Stimulated activated CD4-positive, alpha-beta T cell treated with anti-CD3 and anti-CD28 coated beads, Interleukin-1b, Interleukin-23, amount 100 ng/mL, for 48 hours (primary cell): ENCODE measurements at places on chromosomes 4 and X.

DNA sequence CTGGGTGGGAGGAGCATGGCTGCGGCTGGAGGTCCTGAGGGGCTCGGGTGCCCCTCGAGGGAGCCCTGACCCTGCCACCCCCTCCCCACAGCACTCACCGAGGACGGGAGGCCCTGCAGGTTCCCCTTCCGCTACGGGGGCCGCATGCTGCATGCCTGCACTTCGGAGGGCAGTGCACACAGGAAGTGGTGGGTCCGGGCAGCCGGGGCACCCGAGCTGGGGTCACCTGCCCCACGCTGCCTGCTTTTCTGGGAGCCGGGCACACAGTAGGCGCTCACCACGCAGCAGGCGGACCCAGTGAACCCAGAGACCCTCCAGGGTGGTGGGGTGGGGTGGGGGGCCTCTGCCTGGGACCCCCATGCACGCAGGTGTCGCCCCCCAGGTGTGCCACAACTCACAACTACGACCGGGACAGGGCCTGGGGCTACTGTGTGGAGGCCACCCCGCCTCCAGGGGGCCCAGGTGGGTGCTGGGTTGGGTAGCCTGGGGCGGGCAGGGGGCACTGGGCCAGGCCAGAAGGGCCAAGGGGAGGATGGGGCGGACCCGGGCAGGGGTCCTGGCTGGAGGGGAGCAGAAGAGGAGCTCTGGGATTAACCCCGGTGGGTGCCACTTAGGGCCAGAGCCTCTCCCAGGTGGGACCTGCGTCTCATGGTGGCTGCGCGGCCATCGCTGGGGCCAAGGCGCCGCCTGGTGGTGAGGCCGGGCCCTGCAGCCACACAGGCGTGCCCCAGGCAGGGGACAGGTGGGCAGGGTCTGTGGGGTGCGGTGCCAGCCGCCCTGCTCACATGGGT lies 1.4 kb downstream of the HGFAC start:
- DNase-seq, result peak; percentile 63

GRCh38 chrX:40298572-40299479 lies 201.1 kb upstream of the BCOR start:
- DNase-seq, result no peak

DNA sequence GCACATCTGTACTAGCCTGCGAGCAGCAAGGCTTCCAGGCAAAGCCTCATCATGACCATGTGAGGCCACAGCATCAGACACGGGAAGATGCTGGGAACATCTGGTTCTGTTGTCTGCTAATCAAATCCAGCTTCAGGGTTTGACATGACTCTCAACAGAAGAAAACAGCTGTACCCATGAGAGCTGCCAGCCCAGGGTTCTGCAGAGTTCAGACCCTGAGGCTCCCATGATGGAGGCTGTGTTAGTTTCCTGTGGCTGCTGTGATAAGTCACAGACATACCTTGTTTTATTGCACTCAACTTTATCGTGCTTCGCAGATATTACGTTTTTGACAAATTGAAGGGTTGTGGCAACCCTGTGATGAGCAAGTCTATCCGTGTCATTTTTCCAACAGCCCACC lies 37.5 kb downstream of the JAKMIP1 start:
- DNase-seq, result no peak

DNA sequence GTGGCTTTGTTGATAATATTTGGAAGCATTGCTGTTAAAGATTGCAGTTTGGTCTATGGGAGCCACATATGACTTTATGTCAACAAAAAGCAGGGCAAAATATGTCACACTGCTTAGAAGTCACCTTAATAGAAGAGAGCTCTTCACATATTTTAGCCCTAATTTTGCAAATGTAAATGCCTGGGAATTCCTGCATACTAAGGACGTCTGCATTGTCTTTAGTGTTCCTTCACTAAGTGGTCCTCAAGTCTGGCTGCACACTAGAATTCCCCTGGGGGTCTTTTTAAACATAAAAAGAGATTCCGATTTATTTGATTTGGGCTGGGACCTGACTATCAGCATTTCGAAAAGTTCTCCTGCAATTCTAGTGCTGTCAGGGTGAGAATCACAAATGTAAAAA lies 495.1 kb upstream of the FAM241A start:
- DNase-seq, result no peak

GRCh38 chr4:77151241-77151640 lies 5.8 kb upstream of the CCNG2 start:
- DNase-seq, result peak; percentile 8

DNA sequence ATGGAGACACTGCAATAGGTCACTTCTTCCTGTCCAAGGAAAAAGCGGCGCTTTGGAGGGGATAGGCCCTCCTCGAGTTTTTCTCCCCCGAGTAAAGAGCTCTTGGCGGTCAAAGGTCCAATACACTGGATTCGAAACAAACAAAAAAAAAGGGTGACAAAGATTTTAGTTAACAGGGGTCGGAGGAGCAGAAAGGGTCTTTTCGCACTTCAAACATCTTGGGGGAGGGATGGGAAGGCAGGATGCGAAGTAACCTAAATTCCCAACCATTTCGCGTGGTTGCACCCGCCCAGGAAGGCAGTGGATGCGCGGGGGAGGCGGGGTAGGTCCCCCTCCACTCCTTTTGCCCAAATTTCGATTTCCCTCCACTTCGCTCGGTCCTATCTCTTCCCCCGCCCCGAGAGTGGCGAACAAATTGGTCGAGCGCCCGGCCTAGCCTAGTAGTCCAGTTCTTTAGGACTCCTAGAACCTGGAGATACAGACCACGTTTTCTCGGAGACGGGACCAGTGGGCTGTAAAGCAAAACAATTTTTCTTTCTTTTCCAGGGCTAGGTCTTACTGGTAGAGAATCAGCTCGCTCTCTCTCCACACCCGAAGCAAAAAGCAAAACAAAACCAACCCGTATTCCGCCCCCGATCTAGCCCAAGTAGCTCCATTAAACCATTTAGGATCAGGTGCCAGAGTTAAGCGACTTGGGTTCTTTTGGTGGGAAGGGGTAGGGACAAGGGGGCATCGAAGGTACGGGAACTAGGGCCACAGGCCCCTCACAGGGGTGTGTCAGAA lies 2.0 kb upstream of the STAG2 start:
- peak; percentile 2 for DNase-seq
